H1 (cell line): ENCODE measurements at places on chromosomes 16 and 17.
A peak's percentile ranks its signal among the peaks of the same experiment; 100 is the strongest.

GRCh38 chr16:10988879-10989278, 44.5 kb downstream of the CLEC16A start:
- no peak overlapping the region for H3K27ac ChIP-seq
- DNase-seq, result no peak
- no peaks in the 10 kb centered on the region for H3K27me3 ChIP-seq

DNA sequence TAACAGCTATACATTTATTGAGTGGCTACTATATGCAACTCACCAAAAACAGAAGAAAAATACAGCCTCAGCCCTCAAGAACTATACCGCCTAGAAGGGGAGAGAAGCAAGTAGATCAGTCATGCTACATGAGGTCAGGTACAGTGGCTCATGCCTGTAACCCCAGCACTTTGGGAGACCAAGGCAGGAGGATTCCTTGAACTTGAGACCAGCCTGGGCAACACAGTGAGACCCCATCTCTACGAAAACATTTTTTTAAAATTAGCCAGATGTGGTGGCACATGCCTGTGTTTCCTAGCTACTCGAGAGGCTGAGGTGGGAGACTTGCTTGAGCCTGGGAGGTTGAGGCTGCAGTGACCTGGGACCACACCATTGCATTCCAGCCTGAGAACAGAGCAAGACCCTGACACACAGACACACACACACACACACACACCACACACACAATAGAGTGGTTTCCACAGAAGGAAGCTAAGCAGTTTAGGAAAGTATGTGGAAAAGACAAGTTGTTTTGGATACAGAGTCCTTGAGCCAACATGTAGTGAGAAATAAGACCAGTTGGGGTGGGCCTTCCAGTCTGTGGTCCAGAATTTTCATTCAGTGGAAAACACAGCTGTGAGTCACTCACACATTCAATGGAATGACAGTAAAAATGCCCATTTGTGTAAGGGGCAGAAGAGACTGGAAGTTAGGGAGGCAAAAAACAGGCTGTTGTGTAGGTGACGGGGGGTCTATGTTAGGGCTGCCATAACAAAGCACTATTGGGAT, 10.7 kb upstream of the SNTB2 start:
- H3K36me3 ChIP-seq, result no peaks in the 10 kb centered on the region
- no peak overlapping the region for H3K27ac ChIP-seq
- no peak for DNase-seq
- no peaks in the 10 kb centered on the region for H3K27me3 ChIP-seq
- H3K4me3 ChIP-seq, result no peak overlapping the region

GRCh38 chr16:74770831-74771526, 3.6 kb downstream of the FA2H start:
- H3K4me1 ChIP-seq, result no peaks in the 10 kb centered on the region
- no peaks in the 10 kb centered on the region for H3K36me3 ChIP-seq
- H3K27ac ChIP-seq, result no peak overlapping the region
- no peak overlapping the region for H3K4me3 ChIP-seq
- no peak for DNase-seq

DNA sequence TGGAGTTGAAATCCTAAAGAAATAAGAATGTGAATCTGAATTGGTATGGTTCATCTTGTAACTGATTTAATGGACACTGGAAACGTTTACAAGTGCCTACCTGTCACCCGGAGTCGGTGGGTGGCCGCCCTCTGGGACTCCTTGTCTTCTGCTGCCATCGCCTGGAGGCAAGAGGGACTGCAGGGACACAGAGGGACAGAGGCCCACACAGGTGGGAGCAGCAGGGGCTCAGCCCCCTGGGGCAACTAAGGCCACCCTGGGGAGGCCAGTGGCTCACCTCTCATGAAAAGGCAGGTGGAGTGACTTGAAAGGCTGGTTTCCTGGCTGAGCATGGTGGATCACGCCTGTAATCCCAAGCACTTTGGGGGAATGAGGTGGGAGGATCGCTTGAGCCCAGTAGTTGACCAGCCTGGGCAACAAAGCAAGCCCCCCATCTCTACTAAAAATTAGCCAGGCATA, 23.2 kb downstream of the TMEM92 start:
- H3K4me3 ChIP-seq, result no peak overlapping the region
- peak; percentile 50 for DNase-seq
- H3K36me3 ChIP-seq, result no peaks in the 10 kb centered on the region
- H3K27ac ChIP-seq, result no peak overlapping the region

DNA sequence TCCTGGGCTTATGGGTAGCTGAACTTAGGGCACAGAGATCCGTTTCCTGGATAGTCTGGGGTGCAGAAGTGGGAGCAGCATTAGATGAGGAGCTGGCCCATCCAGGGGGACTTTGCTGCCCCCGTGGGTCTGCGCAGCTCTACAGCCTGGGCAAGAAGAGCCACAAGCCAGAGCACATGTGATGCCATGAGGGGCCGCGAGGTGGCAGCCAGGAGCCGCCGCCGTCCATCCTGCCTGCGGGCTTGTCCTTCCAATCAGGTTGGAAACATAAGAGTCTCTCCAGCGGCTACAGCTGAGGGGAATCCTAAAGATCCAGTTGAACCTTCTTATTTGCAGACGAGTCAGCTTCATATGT, 21.9 kb downstream of the C1QTNF1 start:
- DNase-seq, result peak; percentile 41
- H3K4me3 ChIP-seq, result no peak overlapping the region
- H3K27ac ChIP-seq, result no peak overlapping the region
- no peaks in the 10 kb centered on the region for H3K36me3 ChIP-seq
- H3K4me1 ChIP-seq, result no peaks in the 10 kb centered on the region

GRCh38 chr17:4725646-4726310, 5.5 kb upstream of the MED11 start:
- no peaks in the 10 kb centered on the region for H3K36me3 ChIP-seq
- no peaks in the 10 kb centered on the region for H3K4me1 ChIP-seq
- no peaks in the 10 kb centered on the region for H3K27me3 ChIP-seq
- DNase-seq, result no peak

GRCh38 chr16:19517424-19518089, 4.3 kb downstream of the GDE1 start:
- no peak overlapping the region for H3K4me3 ChIP-seq
- H3K36me3 ChIP-seq, result peaks cover 33% of the 10 kb centered on the region

DNA sequence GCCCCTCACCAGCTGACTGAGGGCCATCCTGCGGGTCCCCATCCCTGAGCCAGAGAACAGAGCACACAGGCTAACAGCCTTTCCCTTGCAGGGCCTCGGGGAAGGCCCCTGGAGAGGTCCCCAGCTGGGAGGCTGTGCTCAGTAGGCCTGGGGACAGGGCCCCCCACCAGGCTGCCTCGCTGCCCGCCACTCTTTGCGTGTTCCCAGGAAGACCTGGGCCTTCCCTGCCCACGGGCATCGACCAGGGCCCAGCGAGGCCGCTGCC, 785 bp downstream of the HID1 start:
- peak overlapping the region; percentile 92 for H3K4me3 ChIP-seq
- no peak overlapping the region for H3K27ac ChIP-seq
- peaks cover 11% of the 10 kb centered on the region for H3K4me1 ChIP-seq
- H3K36me3 ChIP-seq, result no peaks in the 10 kb centered on the region
- H3K27me3 ChIP-seq, result peaks cover 43% of the 10 kb centered on the region

GRCh38 chr16:2032285-2033056, 5.8 kb downstream of the NHERF2 start:
- no peaks in the 10 kb centered on the region for H3K36me3 ChIP-seq
- H3K27ac ChIP-seq, result no peak overlapping the region
- peaks cover 7% of the 10 kb centered on the region for H3K27me3 ChIP-seq
- no peak overlapping the region for H3K4me3 ChIP-seq
- H3K4me1 ChIP-seq, result peaks cover 6% of the 10 kb centered on the region
- DNase-seq, result no peak

DNA sequence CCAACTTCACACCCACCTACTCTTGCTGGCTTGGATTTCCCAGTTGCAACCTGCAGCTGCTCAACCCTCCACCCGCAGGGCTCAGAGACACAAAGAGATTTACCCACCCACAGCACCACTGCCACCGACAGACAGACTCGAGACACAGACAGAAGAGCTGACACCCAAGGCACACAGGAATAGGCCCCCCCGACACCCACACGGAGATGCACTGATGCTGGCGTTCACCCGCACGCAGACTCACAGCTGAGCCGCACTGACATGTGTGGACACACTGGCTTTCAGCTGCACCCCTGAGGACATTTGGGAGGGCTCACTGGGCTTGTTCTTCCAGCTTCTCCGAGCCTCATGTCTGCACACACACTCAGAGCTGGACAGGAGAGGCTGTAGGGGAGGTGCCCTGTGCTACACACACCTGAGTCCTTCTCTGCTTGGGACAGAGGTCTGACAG, 8.2 kb downstream of the STX1B start:
- H3K4me3 ChIP-seq, result no peak overlapping the region
- peaks cover 6% of the 10 kb centered on the region for H3K4me1 ChIP-seq
- H3K27me3 ChIP-seq, result no peaks in the 10 kb centered on the region; the same call in 1 of the 2 replicates
- no peaks in the 10 kb centered on the region for H3K36me3 ChIP-seq

DNA sequence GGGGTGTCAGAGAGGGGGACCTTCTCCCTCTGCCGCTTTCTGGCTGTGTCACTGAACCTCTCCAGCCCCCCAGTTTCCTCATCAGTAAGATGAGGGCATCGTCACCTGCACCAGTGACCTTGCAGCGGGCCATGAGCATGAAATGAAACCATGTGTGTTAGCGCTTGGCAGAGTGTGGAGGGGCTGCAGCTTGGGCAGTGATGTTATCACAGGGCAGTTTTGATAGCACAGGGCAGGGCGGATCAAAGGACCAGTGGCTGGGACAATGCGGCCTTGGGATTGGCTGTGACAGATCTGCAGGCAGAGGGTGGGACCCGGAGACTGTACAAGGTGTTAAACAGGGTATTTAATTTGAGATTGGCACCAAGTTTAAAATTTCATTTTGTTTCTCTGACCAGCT, 38.9 kb upstream of the NAT9 start:
- no peak overlapping the region for H3K4me3 ChIP-seq
- H3K27me3 ChIP-seq, result peaks cover 2% of the 10 kb centered on the region; the same call in 1 of the 2 replicates
- DNase-seq, result no peak

- H3K27me3 ChIP-seq, result no peaks in the 10 kb centered on the region
- H3K36me3 ChIP-seq, result no peaks in the 10 kb centered on the region
- H3K4me3 ChIP-seq, result no peak overlapping the region
- no peak overlapping the region for H3K27ac ChIP-seq
- no peaks in the 10 kb centered on the region; the same call in 1 of the 2 replicates for H3K4me1 ChIP-seq
- peak; percentile 37 for DNase-seq
Observed at GRCh38 chr17:149231-149630, 11.9 kb downstream of the SCGB1C2 start.

DNA sequence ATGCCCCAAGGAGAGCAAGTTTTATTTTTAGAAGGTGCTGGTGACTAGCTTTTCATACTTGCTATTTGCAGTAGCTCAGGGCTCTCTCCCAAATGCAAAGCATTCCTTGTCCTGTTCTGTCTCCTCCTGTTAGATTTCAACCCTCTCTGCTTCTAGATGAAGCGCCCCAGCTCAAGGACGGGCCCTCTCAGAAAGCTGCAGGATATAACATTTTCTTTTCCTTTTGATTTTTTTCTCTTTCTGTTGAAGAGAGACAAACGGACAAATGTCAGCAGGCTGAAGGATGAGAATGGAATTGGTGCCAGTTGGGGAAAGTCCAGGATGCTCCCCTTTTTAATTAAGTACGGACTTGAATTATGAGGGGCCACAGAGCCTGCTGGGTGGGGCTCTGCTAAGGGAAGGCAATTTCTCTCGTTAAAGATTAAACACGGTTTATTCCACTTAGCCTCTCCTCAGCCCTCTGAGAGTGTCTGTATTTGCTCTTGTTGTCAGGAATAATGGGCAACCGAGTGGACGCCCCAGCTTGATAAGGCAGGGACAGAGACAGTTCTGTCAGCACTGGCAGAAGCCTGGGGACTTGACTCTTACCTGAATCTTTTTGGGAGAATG, 6.2 kb upstream of the ETV4 start:
- peaks cover 11% of the 10 kb centered on the region for H3K4me1 ChIP-seq
- H3K27me3 ChIP-seq, result peaks cover 4% of the 10 kb centered on the region
- H3K27ac ChIP-seq, result no peak overlapping the region
- no peak for DNase-seq
- H3K36me3 ChIP-seq, result no peaks in the 10 kb centered on the region
